Left ventricle myocardium superior (tissue), 1 donor: ENCODE measurements at places on chromosomes 6 and 20. TPM values are rescaled to one million over a fixed set of nuclear protein-coding genes. Genes with fewer than 3 reads are reported as not detected.

DNA sequence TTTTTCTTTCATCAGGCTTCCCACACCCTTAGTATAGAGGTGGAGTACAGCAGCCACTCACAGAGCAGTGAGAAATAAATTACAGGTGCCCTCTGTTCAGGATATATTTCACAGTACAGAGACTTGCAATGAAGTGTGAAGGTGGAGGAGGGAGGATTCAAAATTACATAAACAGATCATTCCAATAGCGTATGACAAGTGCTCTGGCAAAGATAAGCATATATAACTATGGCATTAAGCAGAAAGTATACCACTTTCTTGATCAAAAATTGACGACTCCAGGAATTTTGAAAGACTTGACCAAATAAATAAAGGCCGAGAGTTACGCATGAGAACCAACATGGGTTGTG lies 108.7 kb downstream of the GPX5 start:
- no peak for DNase-seq

PPIL6 gene
- total RNA-seq, result 2.5 TPM

GRCh38 chr6:82521369-82521768 lies 157.8 kb downstream of the TPBG start:
- no peak for DNase-seq

- DNase-seq, result no peak
Measured at GRCh38 chr20:61440548-61441055, 188.5 kb downstream of the CDH4 start.

DNA sequence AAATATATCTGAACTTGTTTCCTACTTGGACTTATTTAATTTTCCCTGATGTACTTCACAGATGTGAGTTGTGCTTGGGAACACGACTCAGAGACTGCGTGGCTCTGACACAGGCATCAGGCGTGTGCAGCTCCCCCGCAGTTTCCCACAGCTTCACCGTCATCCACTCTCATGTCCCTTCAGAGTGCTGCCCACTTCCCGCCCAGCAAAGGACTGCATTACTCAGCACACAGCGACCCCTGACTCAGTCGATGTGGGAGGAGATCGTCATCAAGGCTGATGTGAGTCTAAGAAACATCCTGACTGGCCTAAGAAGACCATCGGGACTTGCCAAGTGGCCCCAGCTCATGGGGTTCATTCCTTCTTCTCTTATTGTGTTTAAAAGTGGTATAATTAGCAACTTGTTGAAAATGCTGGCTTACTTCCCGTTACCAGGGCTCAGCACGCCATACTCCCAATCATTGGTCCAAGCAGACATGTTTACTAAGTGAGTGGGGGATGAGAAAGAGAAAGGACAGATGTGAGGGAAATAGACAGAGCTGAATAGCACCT lies 539.4 kb upstream of the JARID2 start:
- DNase-seq, result peak; percentile 64
